ENCODE measurements at places on chromosomes 7 and 10. TPM values are rescaled to one million over a fixed set of nuclear protein-coding genes. Genes with fewer than 3 reads are reported as not detected.

The MTPN gene
- total RNA-seq = 101 TPM

- no peak overlapping the region for H3K27ac ChIP-seq
- no peak for DNase-seq
- no peak overlapping the region for H3K4me3 ChIP-seq
These were observed 63.6 kb upstream of the INSIG1 start for GRCh38 chr7:155234158-155234492.

DNA sequence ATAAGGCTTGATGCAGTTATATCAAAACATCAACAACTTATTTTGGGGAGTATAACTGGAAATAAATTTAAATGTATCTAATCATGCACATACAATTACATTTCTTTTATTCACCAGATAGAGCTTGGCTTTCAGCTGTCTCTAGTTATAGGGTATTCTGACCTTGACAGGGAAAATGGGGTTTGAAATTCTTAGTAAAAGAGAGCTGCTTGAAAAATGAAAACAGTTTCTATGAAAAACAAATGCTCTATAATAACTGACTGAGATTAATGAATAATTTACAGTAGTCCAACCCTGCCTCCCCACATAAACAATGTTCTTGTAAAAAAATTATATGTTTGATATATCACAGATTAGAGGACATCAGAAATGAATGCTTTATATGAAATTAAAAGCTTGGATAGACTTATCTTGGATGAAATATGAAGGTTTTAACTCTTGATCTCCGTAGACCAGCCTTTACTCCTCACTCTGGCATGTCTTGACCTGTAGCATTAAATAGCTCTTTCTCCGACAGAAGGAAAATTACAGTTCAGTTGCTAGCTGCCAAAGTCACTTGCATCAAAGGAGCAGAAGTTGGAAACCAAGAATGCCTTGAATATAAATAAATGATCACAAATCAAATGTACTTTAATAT, 32.1 kb downstream of the VWC2 start:
- no peaks in the 10 kb centered on the region for H3K27me3 ChIP-seq
- no peaks in the 10 kb centered on the region for H3K36me3 ChIP-seq
- no peak overlapping the region for H3K4me3 ChIP-seq
- DNase-seq = no peak
- H3K4me1 ChIP-seq = no peaks in the 10 kb centered on the region

- no peaks in the 10 kb centered on the region for H3K4me1 ChIP-seq
- H3K27me3 ChIP-seq = no peaks in the 10 kb centered on the region
- DNase-seq = no peak
- no peak overlapping the region for H3K4me3 ChIP-seq
- no peaks in the 10 kb centered on the region for H3K36me3 ChIP-seq
- no peak overlapping the region for H3K27ac ChIP-seq
These were observed 13.8 kb upstream of the TECPR1 start for GRCh38 chr7:98265841-98266271.

The PRDX3 gene
- total RNA-seq = 194 TPM

DNA sequence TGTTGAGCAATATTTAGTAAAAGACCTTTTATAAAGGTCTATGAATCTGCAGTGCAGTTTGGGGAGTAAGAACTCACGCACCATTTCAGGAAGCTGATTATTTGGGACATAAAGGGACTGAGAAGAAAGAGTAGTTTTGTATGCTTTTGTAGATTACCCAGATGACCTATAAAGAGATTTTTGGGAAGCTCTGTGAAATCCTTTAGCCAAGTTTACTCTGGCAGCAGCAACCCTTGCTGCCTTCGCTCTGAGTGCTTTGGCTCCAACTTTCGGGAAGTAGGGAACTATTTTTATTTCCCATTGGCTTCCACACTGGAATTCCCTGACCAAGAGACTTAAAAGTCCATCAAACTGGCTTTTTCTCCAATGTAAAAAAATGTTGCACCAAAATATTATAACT, 1110.1 kb upstream of the PHF14 start:
- no peak for DNase-seq
- no peaks in the 10 kb centered on the region for H3K4me1 ChIP-seq
- no peak overlapping the region for H3K4me3 ChIP-seq
- H3K27ac ChIP-seq = no peak overlapping the region
- H3K36me3 ChIP-seq = no peaks in the 10 kb centered on the region
- no peaks in the 10 kb centered on the region for H3K27me3 ChIP-seq

The COL17A1 gene
- 1.9 TPM for total RNA-seq

The CFAP69 gene
- total RNA-seq = 3.2 TPM

DNA sequence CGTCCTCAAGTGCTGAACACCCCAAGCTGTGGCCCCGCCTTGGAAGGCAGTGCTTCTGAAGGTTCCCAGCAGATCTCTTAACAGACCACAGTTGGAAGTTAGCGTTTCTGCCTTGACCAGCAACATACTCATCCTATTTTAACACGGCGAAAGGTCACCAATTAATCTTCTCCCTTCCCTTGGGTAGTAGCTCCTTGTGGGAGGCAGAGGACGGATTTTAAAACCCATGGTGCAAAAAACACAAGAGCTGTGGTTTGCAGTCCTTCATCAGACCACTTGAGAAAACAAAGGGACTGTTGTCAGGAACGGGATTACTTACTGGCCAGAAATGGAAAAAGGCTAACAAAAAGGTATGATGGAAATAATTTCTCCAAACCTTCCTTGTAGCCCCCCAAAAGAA, 87.3 kb downstream of the BEND7 start:
- H3K4me1 ChIP-seq = peaks cover 5% of the 10 kb centered on the region
- H3K36me3 ChIP-seq = no peaks in the 10 kb centered on the region
- H3K27me3 ChIP-seq = peaks cover 23% of the 10 kb centered on the region
- H3K27ac ChIP-seq = no peak overlapping the region
- peak; percentile 44 for DNase-seq

The PYROXD2 gene
- 4.2 TPM for total RNA-seq

GRCh38 chr10:11336722-11337162, 274.7 kb downstream of the USP6NL start:
- H3K4me3 ChIP-seq = no peak overlapping the region
- no peaks in the 10 kb centered on the region for H3K27me3 ChIP-seq
- no peak overlapping the region for H3K27ac ChIP-seq
- peak; percentile 44 for DNase-seq

- peak; percentile 57 for DNase-seq
- no peaks in the 10 kb centered on the region for H3K4me1 ChIP-seq
- H3K27ac ChIP-seq = no peak overlapping the region
These were observed 23.9 kb upstream of the SEPHS1 start for GRCh38 chr10:13371897-13372470.

The HTR7 gene
- 26.9 TPM for total RNA-seq

DNA sequence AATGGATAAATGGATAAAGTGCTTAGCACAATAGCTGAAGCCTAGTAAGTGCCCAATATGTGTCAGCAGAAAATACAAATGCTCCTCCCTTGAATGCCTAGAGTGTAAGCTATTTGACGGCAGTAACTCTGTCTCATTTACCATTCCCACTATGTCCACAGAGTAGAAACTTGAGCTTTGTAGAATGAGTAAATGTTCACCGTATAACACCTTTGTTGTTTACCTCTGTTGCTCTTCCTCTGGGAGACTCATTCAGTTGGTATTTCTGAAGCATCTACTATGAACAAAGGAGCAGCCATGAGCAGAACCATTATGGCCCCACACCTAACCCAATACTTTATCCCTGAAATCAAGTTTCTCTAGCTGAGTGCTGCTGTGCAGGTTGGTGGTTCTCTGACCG, 8.4 kb upstream of the SLC16A12 start:
- no peak for DNase-seq
- no peaks in the 10 kb centered on the region for H3K4me1 ChIP-seq
- no peak overlapping the region for H3K4me3 ChIP-seq

DNA sequence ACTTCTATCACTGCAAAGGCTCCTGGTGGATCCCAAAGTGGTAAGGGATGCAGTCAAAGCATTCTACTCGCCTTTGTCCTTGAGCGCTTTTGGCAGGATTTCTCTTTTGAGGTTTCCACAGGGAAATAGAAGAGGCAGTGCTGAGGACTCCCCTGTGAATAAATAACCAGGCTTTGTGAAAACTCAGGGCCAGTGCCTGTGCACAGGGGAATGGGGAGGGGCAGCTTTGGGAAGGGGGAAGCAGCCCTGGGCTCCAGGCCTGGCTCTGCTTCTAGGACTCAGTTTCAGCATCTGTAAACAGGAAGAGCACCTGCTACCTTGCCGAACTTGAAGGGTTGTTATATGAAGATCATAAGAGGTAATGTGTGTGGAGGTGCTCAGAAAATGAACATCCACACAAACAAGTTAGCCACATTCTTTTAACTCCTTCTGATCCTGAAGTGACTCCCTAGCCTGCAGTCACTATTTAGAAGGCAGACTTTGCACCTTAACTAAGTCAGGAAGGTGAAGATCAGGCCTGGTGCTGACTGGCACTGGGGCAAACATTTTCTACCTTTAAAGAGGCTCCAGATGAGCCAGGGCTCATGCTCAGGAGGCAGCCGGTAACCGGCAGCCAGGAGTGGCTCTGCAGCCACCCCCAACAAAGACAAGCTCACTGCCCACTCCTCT, 22.5 kb upstream of the MMP21 start:
- no peaks in the 10 kb centered on the region for H3K27me3 ChIP-seq
- DNase-seq = no peak
- peaks cover 3% of the 10 kb centered on the region for H3K36me3 ChIP-seq
- no peaks in the 10 kb centered on the region for H3K4me1 ChIP-seq
- H3K4me3 ChIP-seq = no peak overlapping the region
- no peak overlapping the region for H3K27ac ChIP-seq

The HELLS gene
- total RNA-seq = 371 TPM

- no peaks in the 10 kb centered on the region for H3K27me3 ChIP-seq
- H3K27ac ChIP-seq = no peak overlapping the region
- H3K36me3 ChIP-seq = no peaks in the 10 kb centered on the region
- H3K4me1 ChIP-seq = peaks cover 5% of the 10 kb centered on the region
These were observed 60.9 kb downstream of the TCERG1L start for GRCh38 chr10:131250454-131251145.

DNA sequence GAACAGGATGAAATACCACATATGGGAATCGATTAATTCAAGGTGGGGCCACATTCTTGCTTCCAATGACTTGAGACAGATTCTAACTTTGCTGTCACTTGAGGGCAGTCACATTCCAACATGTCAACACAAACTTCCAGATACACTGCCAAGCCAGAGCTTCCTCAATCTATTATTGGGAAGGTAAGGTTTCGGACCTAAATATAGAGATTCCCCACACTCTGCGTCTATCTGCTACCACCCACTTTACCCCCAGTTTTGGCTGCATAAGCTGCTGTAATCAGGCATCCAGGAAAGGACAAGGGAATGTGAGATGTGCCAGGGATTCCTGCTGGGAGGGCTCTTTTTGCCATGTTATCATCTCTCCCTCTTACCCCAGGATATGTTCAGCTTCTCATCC, 20.5 kb upstream of the DGKI start:
- H3K4me3 ChIP-seq = no peak overlapping the region
- DNase-seq = no peak
- no peak overlapping the region for H3K27ac ChIP-seq
- no peaks in the 10 kb centered on the region for H3K36me3 ChIP-seq
- H3K4me1 ChIP-seq = no peaks in the 10 kb centered on the region
- H3K27me3 ChIP-seq = no peaks in the 10 kb centered on the region

- DNase-seq = no peak
- no peak overlapping the region for H3K4me3 ChIP-seq
- H3K27ac ChIP-seq = no peak overlapping the region
- no peaks in the 10 kb centered on the region for H3K36me3 ChIP-seq
- H3K27me3 ChIP-seq = no peaks in the 10 kb centered on the region
These were observed 580.3 kb downstream of the DNAJB6 start for GRCh38 chr7:157916946-157917640.

- no peak overlapping the region for H3K4me3 ChIP-seq
- no peak overlapping the region for H3K27ac ChIP-seq
- H3K36me3 ChIP-seq = no peaks in the 10 kb centered on the region
- DNase-seq = no peak
These were observed 162.7 kb upstream of the TBX20 start for GRCh38 chr7:35416568-35416967.

GRCh38 chr7:24840563-24840962, 83.3 kb upstream of the GSDME start:
- no peak for DNase-seq
- H3K27me3 ChIP-seq = no peaks in the 10 kb centered on the region

DNA sequence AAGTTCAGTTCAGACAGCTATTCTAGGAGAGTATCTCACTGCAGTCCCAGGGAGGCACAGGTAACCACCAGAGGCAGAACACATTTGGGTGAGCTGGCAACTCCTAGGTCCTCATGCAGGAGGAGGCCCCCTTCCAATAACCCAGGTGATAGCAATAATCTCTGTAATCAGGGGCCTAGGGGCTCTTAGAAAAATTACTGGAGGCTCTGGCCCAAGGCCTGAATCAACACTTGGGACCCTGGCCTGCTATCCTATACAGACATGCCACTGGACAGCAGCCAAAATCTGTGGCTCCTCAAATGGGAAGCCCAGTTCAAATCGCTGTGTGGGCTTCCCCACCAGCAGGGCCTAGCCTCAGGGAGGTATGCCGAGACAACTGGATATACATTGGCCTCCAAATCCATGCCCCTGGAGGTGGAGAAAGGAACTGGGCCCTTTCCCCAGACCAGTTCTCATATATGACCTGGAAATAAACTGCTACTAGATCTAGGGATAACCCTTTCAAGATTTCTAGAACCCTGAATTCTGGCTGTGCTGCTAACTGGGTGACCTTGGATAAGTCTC, 1.6 kb downstream of the AVPI1 start:
- H3K4me3 ChIP-seq = peak overlapping the region; percentile 74
- no peaks in the 10 kb centered on the region for H3K27me3 ChIP-seq
- no peak for DNase-seq
- H3K4me1 ChIP-seq = peaks cover 5% of the 10 kb centered on the region
- H3K27ac ChIP-seq = no peak overlapping the region

The INMT gene
- 0.84 TPM for total RNA-seq

- H3K4me3 ChIP-seq = no peak overlapping the region
- peaks cover 6% of the 10 kb centered on the region for H3K36me3 ChIP-seq
- DNase-seq = no peak
- no peak overlapping the region for H3K27ac ChIP-seq
- 0 out of 2 replicates have a peak, but pooled peaks cover 2% of the 10 kb centered on the region for H3K27me3 ChIP-seq
- peaks cover 8% of the 10 kb centered on the region for H3K4me1 ChIP-seq
These were observed 10.4 kb downstream of the GPRIN2 start for GRCh38 chr10:46545861-46546590.

The COL28A1 gene
- total RNA-seq = 0.22 TPM

DNA sequence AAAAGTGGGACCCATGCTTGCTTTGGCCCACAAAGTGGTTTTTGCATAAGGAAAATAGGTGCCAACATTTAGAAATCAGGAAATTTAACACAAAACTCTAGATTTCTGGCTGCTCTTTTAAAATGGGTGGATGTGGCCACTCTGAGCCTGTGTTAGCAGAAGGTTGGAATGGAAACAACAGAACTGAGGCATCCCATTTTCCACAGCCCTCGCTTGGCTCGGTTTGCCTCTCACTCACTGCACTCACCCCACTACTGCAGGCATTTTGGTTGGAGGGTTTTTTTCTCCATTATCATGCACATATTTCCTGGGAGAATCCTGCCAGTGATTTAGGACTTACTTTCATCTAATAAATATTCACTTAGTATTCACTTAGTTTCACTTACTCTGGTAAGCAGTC, 178.9 kb downstream of the BICC1 start:
- no peak for DNase-seq
- no peaks in the 10 kb centered on the region for H3K36me3 ChIP-seq
- H3K27ac ChIP-seq = no peak overlapping the region
- no peaks in the 10 kb centered on the region for H3K4me1 ChIP-seq
- H3K27me3 ChIP-seq = no peaks in the 10 kb centered on the region
